Uterine smooth muscle cell (primary cell): ENCODE measurements at places on chromosomes 3 and 15. TPM values are rescaled to one million over a fixed set of nuclear protein-coding genes. Genes with fewer than 3 reads are reported as not detected.

Gene TERC
- 597 and 759 TPM in 2 replicates for total RNA-seq

Gene CPNE9
- total RNA-seq, result not detected in 2 replicates

Gene SERP1
- total RNA-seq, result 215 and 276 TPM in 2 replicates

Gene SLC35G2
- 14.2 and 20.5 TPM in 2 replicates for total RNA-seq

Gene TRH
- total RNA-seq, result not detected in 2 replicates

Gene CFAP92
- total RNA-seq, result not detected in 2 replicates

Gene KBTBD8
- total RNA-seq, result 3.2 and 4.0 TPM in 2 replicates

Gene DNASE1L3
- total RNA-seq, result not detected in 2 replicates

Gene KIF9
- total RNA-seq, result 3.2 TPM in 2 replicates

Gene GPR62
- 0.12 TPM in 1 of 2 replicates, not detected in the other for total RNA-seq

Gene GLDN
- 0.22 and 0.37 TPM in 2 replicates for total RNA-seq

Gene AP3B2
- 0.22 and 0.75 TPM in 2 replicates for total RNA-seq

Gene RHOA
- total RNA-seq, result 637 and 760 TPM in 2 replicates

Gene CCDC66
- total RNA-seq, result 28.2 and 31.7 TPM in 2 replicates

Gene EIF3J
- total RNA-seq, result 32.5 and 42.7 TPM in 2 replicates

Gene EFHB
- under 0.01 and 0.11 TPM in 2 replicates for total RNA-seq

Gene SENP8
- total RNA-seq, result 2.5 and 2.7 TPM in 2 replicates

Gene SLC9A9
- total RNA-seq, result 8.0 and 8.9 TPM in 2 replicates

Gene CHRFAM7A
- total RNA-seq, result 1.00 and 1.4 TPM in 2 replicates

Gene ZFYVE19
- total RNA-seq, result 25.1 and 31.5 TPM in 2 replicates

Gene GOLGA8G
- not detected in 2 replicates for total RNA-seq

Gene SPSB4
- total RNA-seq, result not detected in 2 replicates

Gene CSPG5
- total RNA-seq, result under 0.01 and 0.22 TPM in 2 replicates

Gene GOLGA8S
- under 0.01 and 0.12 TPM in 2 replicates for total RNA-seq

Gene PRR23A
- not detected in 2 replicates for total RNA-seq

Gene GPR149
- total RNA-seq, result not detected in 2 replicates

Gene CCDC54
- total RNA-seq, result not detected in 2 replicates

Gene RASL12
- 0.87 and 4.1 TPM in 2 replicates for total RNA-seq

Gene ATP13A5
- not detected in 2 replicates for total RNA-seq

Gene MOBP
- under 0.01 TPM in 2 replicates for total RNA-seq
